Renal cortical epithelial cell (primary cell): ENCODE measurements at places on chromosomes 7 and 10. TPM values are rescaled to one million over a fixed set of nuclear protein-coding genes. Genes with fewer than 3 reads are reported as not detected.

- DNase-seq = no peak
Observed at GRCh38 chr10:24862589-24862988, 89.8 kb downstream of the PRTFDC1 start.

Gene ATG9B
- 0.10 TPM in 1 of 2 replicates, not detected in the other for total RNA-seq

DNA sequence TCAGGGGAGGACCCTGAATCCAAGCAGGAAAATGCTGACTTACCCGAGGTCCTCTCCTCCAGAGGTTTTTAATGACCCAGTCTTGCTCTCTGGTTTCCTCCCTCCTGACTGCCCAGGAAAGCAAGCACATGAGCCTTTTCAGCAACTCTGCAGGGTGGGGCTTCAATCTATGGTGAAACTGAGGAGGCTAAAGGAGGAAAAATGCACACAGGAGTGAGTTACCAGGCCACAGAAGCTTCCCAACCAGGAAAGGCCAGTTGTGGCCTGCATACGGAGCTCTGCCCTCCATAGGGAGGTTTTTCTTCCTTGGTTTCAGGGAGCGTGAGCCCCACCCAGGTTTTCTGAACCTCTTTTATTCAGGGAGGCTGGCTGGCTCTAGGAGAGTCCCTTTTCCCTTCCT is 14.1 kb upstream of the DLG5 start:
- no peak for DNase-seq

DNA sequence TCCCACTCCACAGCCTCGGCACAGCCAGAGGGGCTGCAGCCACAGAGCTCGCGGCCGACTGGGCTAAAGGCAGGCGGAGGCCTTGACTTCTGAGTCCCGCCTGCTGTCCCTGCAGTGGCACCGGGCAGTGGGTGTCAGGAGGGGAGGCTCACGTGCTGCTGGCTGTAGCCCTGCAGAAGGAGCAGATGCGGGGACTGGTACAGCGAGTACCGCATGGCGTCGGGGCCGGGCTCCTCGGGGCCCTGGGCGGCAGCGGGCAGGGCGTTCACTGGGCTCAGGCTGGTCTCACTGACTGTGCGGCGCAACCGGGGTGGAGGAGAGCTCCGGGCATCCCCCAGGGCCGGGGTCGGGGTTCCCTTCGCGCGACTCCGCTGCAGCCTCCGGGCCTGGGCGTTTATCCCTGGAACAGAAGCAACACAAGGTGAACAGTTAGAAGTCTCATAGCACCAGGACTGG is 25.6 kb downstream of the PAPOLB start:
- no peak for DNase-seq

- DNase-seq = no peak
Observed at GRCh38 chr10:33725430-33725829, 391.0 kb upstream of the NRP1 start.

Gene AKR1C8
- 0.05 TPM in 1 of 2 replicates, not detected in the other for total RNA-seq

DNA sequence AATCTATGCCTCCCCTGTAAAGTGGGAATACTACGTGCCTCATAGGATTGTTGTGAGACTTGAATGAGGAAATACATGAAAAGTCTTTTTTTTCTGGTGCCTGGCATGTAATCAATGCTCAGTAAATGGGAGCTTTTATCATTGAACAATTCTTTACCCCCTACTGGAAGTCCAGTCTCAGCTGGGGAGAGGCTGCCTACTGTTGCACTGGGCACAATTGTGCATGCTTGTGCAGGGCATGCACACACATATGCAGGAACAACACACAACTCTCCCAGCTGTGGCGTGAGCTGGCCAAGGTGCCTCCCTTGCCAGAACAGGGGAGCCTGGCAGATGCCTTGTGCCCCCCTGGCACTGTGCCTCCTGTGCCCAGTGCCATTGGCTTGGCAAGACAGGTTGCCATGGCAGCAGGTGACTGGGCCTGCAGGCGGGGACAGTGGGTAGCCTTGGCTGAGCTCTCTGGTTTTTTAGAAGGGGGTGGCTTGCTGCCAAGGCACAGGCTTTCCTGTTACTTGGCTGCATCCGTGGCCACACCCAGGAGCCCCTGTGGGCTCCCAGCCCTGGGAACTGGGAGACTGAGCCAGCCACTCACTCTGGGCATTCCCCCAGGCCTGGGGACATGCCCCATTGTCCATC is 16.1 kb upstream of the PALD1 start:
- peak; percentile 49 for DNase-seq

DNA sequence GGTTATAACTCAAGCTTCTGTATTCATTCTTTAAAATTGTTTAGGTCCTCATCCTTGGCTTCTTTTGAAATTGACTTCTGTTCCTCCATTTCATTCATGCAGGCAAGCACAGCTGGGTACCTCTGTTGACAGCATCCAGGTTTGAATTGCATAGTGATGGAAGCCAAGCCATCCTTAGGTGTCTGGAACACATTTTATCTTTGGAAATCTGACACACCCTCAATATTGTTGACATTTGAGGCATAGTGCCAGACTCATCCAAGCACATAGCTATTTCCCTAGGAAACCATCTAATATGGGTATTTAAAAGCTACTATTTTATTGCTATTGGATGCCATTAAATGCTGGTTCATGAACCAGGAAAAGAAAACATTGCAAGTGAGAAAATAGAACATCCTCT is 142.1 kb upstream of the PTPRZ1 start:
- DNase-seq = no peak

Gene SFRP4
- total RNA-seq = 1.0 and 2.4 TPM in 2 replicates

Gene POLR2J2
- 0.35 and 4.0 TPM in 2 replicates for total RNA-seq

GRCh38 chr7:16978358-16979244 is 96.8 kb upstream of the AGR3 start:
- peak; percentile 95 for DNase-seq

- no peak for DNase-seq
Observed at GRCh38 chr7:110962826-110963225, 128.1 kb upstream of the LRRN3 start.

GRCh38 chr7:10120936-10121335 is 852.7 kb upstream of the PHF14 start:
- DNase-seq = no peak

Gene C7orf33
- total RNA-seq = not detected in 2 replicates

GRCh38 chr7:29335188-29336083 is 140.9 kb downstream of the CHN2 start:
- DNase-seq = no peak

- no peak for DNase-seq
Observed at GRCh38 chr7:209906-210305, 17.5 kb downstream of the FAM20C start.

Gene HGF
- total RNA-seq = 0.15 and 0.17 TPM in 2 replicates

Gene FAM25C
- not detected in 2 replicates for total RNA-seq

- no peak for DNase-seq
Observed at GRCh38 chr7:150631084-150631826, 930 bp downstream of the GIMAP6 start.

Gene SHH
- total RNA-seq = 3.8 and 10.4 TPM in 2 replicates

DNA sequence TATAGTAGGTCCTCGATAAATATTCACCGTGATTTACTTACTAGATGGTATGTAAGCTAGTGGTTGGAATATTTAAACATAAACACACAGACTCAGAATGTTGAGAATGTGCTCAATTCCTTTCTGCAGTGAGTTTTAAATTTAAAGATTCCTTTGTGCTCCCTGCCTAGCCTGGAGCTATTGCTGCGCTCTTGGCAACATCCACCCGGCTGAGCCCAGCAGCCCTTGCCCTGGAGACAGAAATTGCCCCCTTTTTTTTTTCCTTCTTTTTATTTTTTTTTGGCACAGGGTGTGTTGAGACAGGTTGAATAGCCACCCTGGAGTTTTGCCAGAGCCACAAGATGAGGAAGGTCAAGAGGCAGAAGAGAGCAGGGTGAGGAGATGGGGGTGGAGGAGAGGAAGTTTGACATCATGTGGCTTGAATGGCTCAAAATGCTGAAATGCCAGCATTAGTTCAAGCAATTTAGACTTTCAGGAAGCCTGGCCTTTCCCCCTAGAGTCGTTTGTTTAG is 180.8 kb downstream of the PRKCQ start:
- peak; percentile 63 for DNase-seq

Gene TUBAL3
- total RNA-seq = 0.35 and 1.7 TPM in 2 replicates

DNA sequence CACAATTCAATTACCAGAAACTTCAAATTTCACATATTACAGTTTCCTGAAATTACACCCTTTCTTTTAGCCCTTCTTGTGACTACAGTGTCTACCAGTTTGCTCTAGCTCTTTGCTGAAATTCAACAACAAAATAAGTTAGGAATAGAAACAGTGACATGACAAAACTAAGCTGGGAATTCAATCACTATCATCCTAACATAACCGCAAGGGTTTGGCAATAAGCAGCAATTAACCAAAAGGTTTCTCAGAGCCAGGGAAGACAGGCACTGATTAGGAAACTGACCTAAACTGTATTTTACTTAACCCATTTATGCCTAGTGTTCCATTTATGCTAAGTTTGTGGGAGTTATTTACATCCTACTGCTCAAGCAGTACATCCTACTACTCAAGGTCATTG is 31.3 kb downstream of the HIBADH start:
- DNase-seq = no peak

DNA sequence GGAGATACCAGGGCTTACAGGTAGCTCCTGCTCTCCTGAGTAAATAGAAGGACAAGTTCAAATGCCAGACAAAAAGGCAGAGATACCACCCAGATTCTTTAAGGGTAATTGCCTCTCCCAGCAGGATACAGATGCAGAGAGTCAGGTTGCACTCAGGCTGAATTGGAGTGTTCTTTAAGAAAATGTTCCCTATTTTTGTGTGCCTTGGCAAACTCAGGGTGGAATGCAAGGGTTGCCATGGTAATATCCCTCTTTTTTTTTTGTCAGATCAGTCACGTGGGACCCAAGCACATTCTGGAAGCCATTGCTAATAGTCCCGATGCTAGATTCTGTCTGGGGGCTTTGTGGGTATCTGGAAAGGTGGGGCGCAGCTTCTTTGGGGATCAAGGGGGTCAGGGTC is 628.0 kb downstream of the CALN1 start:
- DNase-seq = no peak

Gene SSC4D
- total RNA-seq = 7.1 and 34.5 TPM in 2 replicates

Gene PKD1L1
- under 0.01 and 0.35 TPM in 2 replicates for total RNA-seq

DNA sequence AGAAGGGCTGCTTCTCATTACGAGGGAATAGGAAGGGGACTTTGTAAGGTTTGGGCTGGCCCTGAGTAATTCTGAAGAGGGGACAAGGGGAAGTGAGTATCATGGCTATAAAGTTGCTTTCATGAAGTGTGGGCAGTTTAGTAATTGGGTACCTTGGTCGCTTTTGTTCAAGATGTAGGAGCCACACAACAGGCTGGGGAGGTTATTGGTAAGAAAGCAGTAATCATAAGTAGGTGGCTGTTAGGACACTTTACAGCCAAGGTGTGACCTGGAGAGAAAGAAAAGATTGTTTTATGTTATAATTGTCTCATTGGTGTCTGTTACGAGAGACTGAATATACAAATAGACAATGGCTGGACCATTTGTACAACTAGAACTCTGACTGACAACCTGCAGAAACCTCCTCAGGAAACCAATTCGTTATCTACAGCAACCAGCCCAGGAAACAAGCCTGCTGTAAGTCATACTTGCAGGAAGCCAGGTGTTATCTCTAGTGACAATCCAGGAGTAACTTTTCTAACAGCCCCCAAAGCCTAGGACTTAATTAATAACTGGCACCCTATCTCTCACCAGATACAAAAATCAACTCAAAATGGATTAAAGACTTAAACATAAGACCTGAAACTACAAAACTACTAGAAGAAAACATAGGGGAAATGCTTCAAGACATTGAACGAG is 5.0 kb upstream of the CCM2 start:
- no peak for DNase-seq

- no peak for DNase-seq
Observed at GRCh38 chr10:129877773-129878371, 86.2 kb downstream of the EBF3 start.

DNA sequence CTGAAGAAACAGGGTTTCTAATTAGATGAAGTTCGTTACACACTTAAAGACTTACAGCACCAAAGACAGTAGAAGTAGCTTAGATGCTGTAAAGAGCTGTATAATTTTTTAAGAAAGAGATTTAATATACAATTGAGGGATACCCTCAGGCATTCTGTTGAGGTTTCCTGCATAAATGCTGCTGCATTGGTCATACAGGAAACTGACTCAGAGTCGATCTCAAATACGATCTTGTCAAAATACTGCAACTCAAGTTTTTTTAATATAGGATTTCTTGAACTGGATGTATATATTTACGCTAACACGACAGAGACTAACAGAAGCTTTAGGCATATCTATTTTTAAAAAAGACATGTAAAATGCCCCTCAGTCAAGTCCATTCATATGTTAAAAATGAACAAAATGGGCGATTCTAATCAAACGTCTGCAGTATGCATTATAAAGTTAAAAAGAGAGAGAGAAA is 2.4 kb upstream of the ARID5B start:
- peak; percentile 62 for DNase-seq

DNA sequence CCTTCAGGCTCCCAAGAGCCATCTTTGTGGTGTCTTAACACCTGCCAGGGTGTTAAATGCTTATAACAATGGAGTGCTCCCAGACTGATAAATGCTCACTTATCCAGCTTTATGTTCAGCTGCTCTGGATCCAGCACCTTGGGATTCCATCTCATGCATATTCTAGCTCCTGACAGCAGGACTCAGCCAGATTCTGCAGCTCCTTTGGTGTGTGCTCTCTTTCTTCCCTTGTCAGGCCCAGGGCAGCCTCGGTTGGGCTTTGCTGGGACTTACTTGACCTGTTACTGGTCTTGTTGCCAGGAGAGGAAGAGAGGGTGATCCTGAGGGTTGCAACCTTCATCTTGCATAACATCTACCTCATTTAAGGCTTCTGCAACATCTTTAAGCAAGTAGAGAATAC is 59.4 kb upstream of the CCNY start:
- no peak for DNase-seq

Gene TMEM176A
- total RNA-seq = 0.35 TPM in 1 of 2 replicates, not detected in the other

DNA sequence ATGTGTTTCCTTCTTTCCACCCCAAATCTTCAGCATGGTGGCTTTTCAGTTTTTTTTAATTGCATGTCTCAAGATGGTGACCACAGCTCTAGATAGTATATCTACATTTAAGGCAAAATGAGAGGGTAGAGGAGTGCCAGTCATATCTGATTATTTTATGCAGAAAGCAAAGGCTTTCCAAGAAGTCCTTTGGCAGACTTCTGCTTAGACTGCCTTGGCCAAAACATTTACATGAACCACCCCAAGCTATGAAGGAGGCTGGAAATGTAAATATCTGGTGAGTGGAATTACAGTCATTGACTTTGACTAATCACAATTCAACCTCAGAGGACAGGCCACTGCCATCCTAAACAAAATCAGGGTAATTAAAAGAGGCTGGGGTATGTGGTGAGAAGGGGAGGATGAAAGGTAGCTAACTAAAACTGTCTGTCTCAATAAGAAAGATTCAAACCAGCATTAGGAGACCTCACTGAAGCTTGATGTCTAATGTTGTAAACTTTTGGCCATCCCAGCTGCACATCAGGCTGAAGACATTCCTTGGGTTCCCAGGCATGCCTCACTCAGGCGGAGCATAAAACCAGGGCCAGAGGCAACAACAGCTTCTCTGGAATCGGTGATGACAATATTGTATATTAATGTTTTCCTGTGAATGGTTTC is 53.4 kb downstream of the PPP1R3C start:
- no peak for DNase-seq

DNA sequence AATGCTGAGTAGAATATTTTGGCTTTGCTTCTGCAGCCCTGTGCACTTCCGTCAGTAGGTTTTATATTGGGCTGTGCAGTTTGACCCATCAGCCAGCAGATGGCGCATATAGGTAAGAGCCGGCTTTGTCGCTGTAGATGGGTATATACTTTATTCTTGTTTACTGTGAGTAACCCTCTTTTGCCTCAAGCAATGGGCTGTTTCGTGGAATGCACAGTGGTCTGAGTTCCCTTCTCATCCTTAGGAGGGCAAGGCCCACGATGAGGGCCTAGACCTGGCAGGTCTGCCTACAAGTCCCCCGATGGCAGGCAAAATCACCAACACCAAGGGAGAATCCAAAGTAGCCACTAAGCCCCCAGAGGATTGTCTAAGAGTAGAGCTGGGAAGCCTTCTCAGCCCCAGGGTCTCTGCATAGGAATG is 1002.9 kb upstream of the KCND2 start:
- DNase-seq = peak; percentile 63
